SK-N-SH (cell line): ENCODE measurements at places on chromosomes 1 and 21. TPM values are rescaled to one million over a fixed set of nuclear protein-coding genes. Genes with fewer than 3 reads are reported as not detected.

The CTSK gene
- 6.3 and 7.9 TPM in 2 replicates for polyA plus RNA-seq

The GBP2 gene
- 8.7 and 10.2 TPM in 2 replicates for polyA plus RNA-seq

The UTS2 gene
- 0.13 TPM in 1 of 2 replicates, not detected in the other for polyA plus RNA-seq

The BARHL2 gene
- polyA plus RNA-seq, result not detected in 2 replicates

DNA sequence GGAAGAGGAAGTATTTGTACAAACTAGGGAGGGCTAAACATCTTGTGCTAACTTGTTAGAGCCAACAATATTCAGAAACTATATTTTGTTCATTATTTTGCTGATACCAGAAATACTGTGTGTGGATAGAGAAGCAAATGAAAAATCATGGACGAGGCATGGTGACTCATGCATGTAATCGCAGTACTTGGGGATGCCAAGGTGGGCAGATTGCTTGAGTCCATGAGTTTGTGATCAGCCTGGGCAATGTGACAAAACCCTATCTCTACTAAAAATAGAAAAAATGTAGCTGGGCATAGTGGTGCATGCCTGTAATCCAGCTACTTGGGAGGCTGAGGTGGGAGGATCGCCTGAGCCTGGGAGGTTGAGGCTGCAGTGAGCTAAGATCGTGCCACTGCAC lies 13.4 kb downstream of the LRRC41 start:
- DNase-seq, result no peak

DNA sequence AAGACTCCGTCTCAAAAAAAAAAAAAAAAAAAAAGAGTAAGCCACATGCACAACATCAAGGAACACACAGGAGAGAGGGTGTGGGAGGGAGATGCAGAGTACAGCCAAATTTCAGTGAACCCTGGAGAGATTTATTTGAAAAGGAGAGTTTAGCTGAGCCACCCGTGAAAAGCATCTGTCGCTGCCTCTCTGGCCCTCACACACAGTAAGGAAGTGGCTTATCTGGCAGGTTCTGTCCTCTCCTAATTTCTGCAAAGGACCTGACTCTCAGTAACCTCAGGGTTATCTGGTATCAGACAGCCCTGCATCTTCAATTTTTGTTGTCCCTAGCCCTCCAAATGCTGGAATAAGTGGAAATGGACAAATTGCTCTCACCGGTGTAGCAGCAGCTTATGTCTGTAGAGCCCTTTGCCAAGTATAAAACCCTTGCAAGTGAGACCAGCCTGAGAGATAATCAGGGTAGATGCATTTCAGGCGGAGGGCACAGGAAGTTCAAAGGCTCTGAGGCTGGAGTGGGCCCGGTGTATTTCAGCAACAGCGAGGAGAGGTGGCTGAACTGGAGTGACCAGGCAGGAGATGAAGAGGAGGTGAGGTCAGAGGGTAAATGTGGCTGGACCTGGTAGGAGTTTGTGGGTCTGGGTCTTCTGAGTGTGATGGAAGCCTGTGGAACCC lies 16.7 kb upstream of the IL10RB start:
- no peak for DNase-seq

DNA sequence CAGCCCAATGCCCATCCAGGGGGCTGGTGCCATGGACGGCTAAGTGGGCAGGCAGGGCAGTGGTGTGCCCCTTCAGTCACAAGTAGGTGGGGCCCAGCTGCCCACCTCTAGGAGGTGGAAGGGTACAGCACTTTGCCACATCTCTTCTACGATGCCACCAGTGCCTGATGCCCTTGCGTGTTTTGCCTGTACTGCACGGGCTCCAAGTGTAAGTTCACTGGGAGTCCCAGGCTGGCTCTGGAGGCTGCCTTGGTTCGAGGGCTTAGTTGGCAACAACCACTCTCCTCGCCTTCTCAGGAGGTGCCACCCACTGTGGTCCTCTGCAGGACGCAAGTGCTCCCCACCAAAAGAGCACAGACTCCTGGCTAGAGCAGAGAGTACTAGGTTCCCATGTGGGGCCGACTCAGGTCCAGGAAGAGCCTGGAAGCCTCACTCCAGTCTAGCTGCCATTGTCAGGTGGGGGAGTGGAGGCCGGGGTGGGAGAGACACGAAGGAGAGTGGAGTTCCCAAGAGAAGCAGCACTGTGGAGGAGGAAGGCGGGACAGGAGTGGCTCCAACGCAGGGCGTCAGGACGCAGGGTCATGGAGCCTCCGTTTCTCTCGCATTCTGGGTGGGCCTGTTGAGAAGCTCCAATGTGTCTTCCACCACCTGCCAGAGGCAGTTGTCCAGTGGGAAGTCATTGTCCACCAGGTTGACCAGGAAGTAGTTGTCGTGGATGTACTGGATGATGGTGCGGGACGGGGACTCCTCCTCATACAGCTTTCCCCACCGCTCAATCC lies 15.5 kb downstream of the MTHFR start:
- DNase-seq, result no peak

GRCh38 chr1:96688767-96689166 lies 32.8 kb upstream of the PTBP2 start:
- DNase-seq, result peak; percentile 37

GRCh38 chr1:2135441-2135841 lies 59.1 kb downstream of the FAAP20 start:
- DNase-seq, result peak; percentile 69

- DNase-seq, result no peak
Observed at GRCh38 chr1:89407360-89407759, 43.5 kb downstream of the GBP6 start.

DNA sequence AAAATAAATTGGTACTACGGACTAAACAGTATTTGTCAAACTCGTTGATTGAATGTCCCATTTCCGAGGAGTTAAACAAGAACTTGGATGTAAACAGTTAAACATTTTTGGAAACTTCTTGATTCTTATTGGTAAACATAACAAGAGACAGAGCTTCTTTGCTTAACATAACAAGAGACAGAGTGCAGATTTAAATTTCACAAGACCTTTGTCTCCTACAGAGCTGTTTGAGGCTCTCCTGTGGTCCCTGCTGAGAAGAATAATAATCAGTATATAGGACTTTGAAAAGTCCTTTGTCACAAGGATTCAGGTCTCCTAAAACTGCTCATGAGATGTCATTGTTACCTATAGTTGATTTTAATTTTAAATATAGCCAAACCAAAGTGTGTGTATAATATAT lies 170.6 kb upstream of the C21orf91 start:
- DNase-seq, result no peak
